NCI-H524 treated with DMSO at 0.1 percent for 48 hours (cell line): ENCODE measurements at places on chromosomes 3 and 15.

DNA sequence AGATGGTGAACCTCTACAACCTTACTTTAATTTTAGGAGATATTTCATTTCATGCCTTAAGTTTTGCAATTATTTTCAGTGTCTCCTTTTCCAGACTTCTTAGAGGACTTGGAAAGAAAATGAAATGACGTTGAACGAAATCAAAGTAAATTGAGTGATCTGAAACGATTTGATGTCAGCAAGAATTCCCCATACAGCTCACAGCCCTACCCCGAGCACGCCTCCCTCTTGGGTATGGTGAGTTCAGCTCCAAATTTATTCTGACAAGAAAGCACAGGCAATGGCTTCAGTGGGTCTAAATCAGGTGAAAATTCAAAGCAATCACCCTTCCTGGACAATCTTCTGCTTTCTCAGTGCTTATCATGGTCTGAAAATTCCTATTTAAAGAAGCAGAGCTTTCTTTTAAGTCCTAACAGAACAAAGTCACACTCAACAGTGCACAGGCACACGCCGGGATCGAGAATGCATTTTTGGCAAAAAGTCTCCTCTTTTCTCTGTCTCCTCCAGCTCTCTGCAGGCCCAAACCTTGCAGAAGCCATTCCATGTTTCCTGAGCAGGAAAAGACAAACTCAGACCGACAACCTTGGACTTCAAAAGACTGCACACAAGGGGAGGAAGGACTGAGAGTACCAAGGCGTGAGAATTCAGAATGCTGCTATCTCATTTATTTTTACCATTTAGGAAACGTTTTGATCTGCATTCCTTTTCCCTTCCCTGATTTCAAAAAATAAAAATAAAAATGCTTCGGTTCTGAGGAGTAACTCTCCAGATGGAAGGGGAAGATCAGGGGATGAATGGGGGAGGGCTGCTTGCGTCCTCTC, 72.0 kb downstream of the CCNL1 start:
- DNase-seq: no peak

DNA sequence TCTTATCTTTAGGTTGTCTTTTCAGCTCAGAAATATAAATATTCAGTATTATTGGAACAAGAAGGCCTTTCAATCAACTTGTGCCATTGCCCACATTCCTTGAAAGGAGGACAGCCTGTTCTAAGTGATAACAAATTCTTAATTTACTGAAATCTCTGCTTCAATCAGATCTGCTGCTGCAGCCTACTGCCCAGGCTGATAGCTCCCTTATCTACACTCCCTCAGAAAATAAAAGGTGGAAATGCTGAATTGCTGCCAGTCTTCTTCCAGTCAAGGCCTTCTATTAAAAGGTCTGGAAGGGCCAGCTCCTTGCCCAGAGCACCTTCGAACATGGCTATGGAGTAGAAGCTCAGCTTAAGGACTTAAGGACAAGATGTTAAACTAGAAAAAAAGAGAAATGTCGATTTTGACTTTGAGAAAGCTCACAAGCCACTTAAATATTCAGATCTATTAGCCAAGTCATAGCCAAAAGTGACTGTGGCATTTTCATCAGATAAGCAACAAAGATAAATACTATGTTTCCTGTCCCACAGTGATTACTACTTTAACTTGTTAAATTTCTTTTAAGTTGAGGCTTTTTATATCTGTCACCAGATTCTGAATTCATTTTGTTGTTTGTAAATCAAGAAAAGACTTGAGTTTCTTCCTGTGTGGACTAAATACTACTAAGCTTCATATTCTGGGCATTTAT, 480.5 kb upstream of the CBLB start:
- DNase-seq: no peak

GRCh38 chr3:10173926-10174435, 9.3 kb downstream of the IRAK2 start:
- no peak for DNase-seq

- no peak for DNase-seq
Measured at GRCh38 chr15:39094116-39094515, 486.8 kb upstream of the THBS1 start.

GRCh38 chr3:37168896-37169295, 5.5 kb downstream of the LRRFIP2 start:
- no peak for DNase-seq

- no peak for DNase-seq
Measured at GRCh38 chr3:60010781-60011180, 961.0 kb upstream of the CFAP20DC start.

DNA sequence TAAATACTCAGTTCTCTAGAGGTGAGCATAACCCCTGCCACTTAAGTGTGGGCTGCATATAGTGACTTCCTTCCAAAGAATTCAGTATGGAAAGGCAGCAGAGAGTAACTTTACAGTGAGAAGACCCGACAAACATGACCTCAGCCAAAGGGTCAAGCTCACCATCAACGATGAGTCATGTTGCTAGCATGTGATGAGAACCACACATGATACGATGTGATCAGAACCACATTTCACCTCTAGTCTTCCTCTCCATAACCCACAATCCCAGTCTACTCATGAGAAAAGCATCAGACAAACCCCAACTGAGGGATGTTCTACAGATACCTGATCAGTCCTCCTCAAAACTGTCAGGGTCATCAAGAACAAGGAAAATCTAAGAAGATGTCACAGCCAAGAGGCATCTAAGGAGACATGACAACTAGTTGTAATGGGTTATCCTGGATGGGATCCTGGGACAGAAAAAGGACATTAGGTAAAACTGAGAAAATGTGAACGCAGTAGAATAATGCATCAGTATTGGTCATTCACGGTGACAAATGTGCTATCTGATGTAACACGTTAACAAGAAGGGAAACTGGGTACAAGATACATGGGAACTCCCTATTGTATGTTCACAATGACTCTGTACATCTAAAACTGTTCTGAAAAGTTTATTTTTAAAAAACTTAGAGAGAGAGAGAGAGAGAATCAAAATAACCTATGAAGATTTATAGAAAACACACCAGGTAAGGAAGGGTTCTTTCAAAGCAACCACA, 28.3 kb downstream of the SEC61A1 start:
- no peak for DNase-seq

GRCh38 chr3:46318207-46318927, 35.5 kb upstream of the CCR2 start:
- DNase-seq: no peak

GRCh38 chr3:145843561-145843960, 317.4 kb downstream of the PLOD2 start:
- no peak for DNase-seq

DNA sequence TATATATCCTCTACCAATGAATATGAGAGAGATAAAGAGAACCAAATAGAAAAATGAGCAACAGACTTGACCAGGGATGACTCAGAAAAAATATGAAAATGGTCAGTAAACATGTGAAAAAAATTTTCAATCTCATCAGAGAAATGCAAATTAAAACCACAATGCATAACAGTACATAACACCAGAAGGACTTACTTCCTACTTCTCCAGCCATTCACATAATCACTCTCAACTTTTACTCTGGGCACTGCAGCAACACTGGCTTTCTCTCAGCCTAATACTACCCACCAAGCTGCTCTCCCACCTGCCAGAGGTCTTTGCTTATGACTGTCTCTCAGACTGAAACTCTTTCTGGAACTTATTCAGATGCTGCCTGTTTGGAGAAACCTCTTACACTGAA, 49.4 kb downstream of the DPH6 start:
- DNase-seq: no peak

GRCh38 chr3:156635973-156636372, 38.4 kb upstream of the TIPARP start:
- DNase-seq: no peak

- DNase-seq: no peak
Measured at GRCh38 chr3:50194903-50195500, 3.6 kb downstream of the GNAT1 start.

GRCh38 chr3:114427285-114428043, 133.6 kb downstream of the TIGIT start:
- no peak for DNase-seq

DNA sequence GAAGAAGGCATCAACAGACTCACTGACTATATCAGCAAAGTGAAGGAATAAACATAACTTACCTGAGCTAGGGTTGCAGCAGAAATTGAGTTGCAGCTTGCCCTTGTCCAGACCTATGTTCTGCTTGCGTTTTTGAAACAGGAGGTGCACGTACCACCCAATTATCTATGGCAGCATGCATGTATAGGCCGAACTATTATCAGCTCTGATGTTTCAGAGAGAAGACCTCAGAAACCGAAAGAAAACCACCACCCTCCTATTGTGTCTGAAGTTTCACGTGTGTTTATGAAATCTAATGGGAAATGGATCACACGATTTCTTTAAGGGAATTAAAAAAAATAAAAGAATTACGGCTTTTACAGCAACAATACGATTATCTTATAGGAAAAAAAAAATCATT, 17.8 kb downstream of the LMOD3 start:
- DNase-seq: no peak

DNA sequence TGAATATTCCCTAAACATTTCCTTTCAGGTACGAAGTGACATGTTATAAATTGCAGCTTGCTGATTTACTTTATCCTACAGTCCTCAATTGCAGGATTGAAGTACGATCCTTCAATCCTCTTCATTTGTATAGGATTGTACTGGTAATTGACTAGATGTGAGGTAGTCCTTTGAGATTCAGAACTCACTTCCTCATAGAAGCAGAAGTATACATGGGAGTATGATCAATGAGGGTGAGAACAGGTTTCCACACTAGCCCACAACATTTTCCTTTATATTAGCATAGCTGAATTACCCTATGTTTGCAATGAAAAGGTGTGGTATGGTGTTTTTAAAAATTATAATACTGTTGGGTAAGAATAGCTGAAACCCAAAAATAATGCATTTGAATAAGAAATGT, 160.0 kb upstream of the UMPS start:
- no peak for DNase-seq

GRCh38 chr15:69848551-69849231, 249.0 kb downstream of the TLE3 start:
- DNase-seq: no peak

GRCh38 chr3:142033292-142033691, 116.1 kb downstream of the TFDP2 start:
- DNase-seq: no peak

DNA sequence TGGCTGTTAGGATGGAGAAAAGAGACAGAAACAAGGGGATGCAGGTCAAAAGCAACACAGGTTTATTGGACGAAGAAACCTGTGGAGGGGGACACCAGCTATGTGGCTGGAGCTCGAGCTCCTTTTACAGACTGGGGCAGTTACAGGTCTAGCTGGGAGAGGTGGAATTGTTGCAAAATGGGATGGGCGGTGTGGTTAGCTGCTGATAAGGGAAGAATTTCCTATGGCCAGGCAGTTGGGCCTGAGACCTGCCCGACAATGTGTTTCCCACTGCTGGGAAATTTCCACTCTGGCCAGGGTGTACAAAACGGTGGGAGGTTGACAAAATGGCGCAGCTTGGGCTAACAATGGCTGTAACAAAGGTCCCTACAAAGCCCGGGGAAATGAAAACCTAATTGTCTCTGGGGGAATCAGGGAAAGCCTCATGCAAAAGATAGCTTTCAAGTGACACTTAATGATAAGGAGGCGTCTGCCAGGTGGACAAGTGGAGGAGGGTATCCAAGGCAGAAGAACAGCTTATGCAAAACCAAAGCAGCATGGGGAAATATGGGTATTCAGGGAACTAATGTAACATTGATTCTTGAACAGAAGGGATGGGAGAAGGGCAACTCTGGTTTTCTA, 137.4 kb upstream of the SGO1 start:
- DNase-seq: peak; percentile 79

DNA sequence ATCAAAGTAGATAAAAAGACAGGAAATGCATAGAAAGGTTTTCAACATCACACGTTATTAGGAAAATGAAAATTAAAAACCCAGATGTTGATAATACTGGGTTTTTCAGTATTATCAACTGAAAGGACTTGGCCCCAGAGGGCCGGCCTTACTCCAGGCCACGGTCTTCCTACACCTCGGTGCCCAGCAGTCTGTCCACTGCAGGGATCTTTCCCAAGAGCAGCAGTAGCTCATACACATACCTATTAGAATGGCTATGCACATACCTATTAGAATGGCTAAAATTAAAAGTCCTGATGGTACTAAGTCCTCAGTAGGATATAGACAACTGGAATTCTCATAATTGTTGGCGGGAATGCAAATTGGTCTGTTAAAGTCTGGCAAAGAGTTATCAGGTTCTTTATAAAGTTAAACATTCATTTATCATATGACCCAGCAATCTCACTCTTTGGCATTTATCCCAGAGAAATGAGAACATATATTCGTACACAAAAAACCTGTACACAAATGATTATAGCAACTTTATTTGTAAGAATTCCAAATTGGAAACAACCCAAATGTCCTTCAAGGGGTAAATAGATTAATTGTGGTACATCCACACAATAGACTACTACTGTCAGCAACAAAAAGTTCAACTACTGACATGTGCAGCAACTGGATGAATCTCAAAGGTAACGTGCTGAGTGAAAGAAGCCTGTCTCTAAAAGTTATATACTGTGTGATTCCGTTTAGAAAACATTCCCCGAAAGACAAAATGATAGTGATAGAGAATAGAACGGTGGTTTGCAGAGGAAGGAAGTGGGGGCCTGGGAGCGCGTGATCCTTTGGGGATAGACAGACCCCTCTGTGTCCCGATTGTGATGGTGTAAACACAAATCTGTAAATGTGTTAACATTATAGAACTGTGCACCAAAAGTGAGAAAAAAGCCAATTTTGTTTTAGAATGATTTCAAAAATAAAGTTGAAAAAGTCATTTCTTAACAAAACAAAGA, 62.3 kb downstream of the MCTP2 start:
- no peak for DNase-seq

DNA sequence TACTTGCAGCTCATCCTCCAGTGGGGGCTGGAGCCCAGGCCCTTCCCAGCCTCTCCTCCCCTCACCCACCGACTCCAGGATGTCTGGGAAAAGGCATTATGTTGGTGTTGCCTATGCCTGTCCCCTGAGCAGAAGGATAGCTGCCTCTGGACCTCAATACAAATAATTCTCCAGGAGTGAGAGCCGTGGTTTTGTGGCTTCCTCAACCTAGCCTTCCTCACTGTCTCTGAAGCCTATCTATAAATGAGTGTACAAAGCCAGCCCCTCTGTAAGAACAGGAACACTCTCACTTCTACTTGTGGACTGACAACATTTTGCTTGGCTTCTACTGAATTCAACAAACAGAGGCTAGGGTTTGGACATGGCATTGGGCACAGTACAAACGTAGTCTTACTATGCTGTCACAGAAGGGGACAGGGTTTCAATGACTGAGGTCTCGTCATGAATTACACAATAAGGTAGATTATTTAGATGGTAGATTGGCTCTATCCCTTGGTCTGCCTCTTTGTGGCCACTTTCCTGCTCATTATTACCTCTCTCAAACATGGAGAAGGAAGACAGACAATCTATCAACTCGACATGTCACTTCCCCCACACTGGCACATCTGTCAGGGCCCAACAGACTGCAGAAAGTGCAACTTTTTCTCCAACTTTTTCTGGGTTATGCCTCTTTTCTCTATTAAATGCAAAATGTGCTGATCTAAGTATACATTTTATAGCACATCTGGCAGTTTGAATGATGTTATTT, 82.8 kb upstream of the MEX3B start:
- no peak for DNase-seq

GRCh38 chr15:90205886-90206285, 4.8 kb downstream of the SEMA4B start:
- no peak for DNase-seq
